ENCODE measurements at places on chromosomes 13 and 19.
A peak's percentile ranks its signal among the peaks of the same experiment; 100 is the strongest.

DNA sequence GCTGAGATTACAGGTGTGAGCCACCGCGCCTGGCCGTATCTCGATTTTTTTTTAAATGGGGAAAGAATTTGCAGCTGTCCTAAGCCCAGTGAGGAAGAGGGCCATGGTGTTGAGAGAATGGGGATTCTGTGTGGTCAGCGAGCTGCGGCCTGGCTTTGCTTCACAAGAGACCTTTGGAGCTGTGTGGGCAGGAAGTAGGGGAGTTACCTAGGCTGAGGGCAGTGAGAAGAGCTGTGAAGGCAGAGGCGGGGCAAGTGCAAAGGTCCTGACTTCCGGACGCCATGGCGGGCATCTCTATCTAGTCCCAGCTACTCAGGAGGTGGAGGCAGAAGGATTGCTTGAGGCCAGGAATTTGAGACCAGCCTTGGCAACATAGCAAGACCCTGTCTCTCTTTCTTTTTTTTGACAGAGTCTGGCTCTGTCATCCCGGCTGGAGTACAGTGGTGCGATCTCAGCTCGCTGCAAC, 4.9 kb downstream of the AP2A1 start:
- DNase-seq = no peak

DNA sequence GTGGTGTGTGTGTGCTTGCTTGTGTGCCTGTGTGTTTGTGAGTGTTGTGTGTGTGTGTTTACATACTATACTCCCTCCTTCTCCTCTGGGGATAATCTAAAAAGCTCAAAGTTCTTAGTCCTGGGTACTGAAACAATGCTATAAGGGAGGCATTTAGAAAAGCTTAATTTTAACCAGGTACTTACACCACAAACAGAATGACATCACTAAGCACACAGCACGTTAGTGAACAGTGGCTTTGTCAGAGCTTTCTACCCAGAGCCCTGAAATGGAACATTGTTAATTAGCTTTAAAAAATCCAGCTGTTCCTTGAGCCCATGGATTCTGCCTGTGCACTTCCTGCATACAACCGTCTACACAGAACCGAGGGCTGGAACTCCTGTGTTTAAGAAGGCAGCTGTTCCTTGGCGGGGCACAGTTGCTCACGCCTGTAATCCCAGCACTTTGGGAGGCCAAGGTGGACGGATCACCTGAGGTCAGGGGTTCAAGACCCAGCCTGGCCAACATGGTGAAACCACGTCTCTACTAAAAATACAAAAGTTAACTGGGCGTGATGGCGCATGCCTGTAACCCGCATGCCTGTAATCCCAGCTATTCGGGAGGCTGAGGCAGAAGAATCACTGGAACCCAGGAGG, 69.6 kb upstream of the RNF113B start:
- DNase-seq = no peak

DNA sequence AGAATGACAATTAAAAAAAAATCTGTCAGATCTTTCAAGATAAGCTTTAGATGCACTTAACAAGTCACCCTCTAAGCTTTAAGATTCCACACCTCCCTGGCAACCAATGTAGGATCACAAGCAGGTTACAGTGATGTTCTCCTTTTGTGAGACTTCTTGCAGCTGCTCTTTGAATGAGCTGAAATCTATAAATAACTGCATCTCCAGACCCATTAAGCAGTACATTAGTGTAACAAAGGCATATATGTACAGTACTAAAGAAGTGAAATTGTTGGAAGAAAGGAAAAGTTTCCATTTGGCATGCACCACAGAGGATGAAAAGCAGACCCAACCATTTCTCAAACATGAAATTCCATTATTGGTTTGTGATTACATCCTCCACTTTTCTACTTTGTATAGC, 364.7 kb downstream of the ENOX1 start:
- no peak for DNase-seq

DNA sequence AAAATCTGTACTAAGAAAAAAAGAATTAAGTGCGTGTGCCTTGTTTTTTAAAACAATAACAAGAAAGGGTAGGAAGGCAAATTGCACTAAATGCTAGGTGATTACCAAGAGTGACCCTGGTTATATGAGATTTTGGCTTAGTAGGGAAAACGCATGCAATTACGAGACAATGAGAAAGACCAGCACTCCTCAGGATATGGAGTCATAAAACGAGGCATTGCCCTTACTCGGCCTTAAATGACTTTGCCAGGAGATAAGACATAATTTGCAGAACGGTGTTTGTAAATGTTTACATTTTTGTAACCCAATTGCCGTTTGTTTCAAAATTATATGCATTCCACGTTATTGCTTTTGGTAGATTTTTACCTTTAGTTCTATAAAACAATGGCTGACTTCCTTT, 179.8 kb downstream of the RBM26 start:
- no peak for DNase-seq

GRCh38 chr19:54266133-54266532, 9.1 kb upstream of the LILRB5 start:
- peak; percentile 41 for DNase-seq

GRCh38 chr13:111313911-111314425, 6.5 kb upstream of the TEX29 start:
- no peak for DNase-seq

- no peak for DNase-seq
Measured at GRCh38 chr19:35108730-35109129, 6.9 kb upstream of the FXYD3 start.

GRCh38 chr19:51022526-51022925, 3.0 kb upstream of the KLK10 start:
- DNase-seq = no peak

DNA sequence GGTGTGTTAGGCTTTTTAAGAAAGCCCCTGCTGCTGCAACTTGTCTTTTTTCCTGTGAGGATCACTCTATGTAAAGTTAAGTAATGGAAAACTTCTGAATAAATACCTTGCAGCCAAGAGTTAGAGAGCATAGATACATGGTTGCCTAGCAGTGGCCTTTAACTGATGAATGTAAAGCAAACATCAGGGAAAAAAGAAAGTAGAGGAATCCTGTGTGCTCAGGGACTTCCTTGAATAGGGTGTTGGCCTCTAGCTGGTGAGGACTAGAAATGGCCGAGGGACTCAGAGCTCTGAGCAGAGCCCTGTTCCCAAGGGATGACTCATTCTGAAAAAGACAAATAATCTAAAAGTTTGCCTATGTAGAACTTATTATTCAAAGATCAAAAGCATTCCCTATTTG, 135.7 kb downstream of the MIPEP start:
- DNase-seq = no peak

DNA sequence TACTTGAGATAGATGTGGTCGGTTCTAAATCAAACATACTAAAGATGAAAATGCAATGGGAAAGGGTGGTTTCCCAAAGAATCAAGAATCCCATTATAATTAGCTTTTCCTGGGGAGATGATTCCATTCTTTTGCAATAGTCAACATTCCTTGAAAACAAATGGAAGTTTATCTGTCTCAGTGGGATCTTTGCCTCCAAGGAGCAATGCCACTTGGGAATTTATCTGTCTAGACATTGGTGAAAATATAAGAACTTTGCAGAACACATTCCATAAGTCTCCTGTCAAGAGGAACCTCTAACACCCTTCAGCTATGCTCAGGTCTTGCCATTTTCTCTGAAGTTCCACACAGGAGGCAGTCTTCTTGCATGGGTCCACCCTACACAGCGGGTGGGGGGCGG, 152.5 kb downstream of the KCTD12 start:
- DNase-seq = no peak

GRCh38 chr19:5251096-5252065, 89.2 kb downstream of the PTPRS start:
- no peak for DNase-seq

- DNase-seq = no peak
Measured at GRCh38 chr13:50990065-50990817, 80.7 kb downstream of the RNASEH2B start.

GRCh38 chr19:50890422-50891252, 17.4 kb downstream of the KLK2 start:
- no peak for DNase-seq

DNA sequence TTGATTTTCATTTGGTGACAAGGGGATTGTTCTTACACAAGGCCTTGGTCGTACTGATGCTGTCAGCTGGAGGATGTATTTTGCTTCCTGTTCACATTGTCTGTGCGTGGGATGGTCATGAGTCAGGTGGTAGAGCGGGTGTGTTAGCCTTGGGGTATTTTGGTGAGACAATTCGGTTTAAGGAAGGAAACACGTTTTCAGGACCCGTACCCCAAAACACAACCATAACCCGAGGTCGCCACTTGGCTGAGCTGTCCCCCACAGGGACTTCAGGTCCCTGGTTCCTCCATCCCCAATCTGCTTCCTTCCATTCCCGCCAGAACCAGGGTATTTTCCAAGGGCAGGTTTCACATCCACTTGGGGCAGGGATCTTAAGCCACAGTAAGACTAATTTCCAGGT, 15.0 kb downstream of the MYO9B start:
- DNase-seq = no peak

DNA sequence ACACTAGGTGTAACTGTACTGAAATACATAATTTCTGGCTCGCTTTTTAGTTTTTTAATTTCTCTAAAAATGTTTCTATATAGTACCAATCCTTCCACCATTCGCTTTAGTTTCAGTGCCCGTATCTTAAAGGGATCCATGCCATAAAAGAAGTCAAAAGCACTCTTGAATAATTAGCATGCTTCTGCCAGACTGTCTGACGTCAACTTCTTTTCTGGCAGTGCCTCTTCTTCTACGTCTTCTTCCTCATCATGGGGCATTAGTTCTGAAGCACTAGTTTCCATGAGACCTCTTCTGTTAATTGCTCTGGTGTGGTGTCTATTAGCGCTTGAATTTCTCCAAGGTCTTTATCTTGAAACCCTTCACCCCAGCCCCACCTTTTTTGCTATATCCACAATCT, 93.8 kb upstream of the DOCK9 start:
- DNase-seq = no peak

DNA sequence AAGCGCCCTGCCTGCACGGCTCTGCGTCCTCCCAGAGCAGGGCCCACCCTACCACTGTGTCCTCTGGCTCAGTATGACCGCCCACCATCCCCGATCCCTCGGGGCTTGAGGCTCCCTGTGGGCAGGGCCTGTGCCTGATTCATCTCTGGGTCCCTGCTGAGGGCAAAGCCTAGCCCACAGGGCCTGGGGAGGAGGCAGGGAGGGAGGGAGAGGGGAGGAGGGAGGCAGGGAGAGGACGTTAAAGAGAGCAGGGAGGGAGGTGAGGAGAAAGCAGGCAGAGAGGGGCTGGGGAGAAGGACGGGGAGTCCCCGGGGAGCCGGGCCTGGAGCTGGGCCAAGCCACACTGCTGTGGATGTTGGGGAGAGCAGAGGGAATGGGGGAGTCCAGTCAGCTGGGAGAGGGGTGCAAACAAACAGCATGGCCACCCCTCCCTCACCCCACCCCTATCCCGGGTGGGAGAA, 4.0 kb upstream of the ERFL start:
- DNase-seq = no peak

GRCh38 chr13:105037110-105037509, 1498.4 kb downstream of the EFNB2 start:
- no peak for DNase-seq

- DNase-seq = peak; percentile 66
Measured at GRCh38 chr19:46841458-46842083, 9.1 kb downstream of the AP2S1 start.

DNA sequence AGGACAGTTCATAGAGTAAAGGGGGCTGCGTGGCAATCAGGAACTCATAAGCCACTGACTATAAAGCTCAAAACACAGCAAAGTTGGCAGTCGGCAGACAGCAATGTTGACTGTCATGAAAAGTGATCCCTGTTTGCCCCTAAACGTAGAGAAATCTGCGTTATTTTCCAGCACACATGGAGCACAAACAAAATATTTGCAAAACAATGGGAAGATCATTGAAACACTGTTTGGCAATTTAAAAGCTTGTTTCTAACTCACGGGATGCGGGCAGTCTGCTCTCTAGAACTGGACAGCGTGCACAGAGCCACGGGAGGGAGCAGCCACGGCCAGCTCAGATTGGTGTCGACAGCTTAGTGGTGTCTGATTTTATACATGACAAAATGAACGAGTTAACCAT, 6.4 kb upstream of the F7 start:
- DNase-seq = no peak

GRCh38 chr19:4208385-4209094, 20.8 kb upstream of the EBI3 start:
- DNase-seq = peak; percentile 52

- peak; percentile 49 for DNase-seq
Measured at GRCh38 chr19:55146078-55146704, 2.8 kb downstream of the TNNT1 start.

GRCh38 chr19:2312820-2313501, 5.0 kb upstream of the LINGO3 start:
- DNase-seq = no peak

- DNase-seq = peak; percentile 80
Measured at GRCh38 chr19:48745208-48745995, 1.3 kb downstream of the IZUMO1 start.

DNA sequence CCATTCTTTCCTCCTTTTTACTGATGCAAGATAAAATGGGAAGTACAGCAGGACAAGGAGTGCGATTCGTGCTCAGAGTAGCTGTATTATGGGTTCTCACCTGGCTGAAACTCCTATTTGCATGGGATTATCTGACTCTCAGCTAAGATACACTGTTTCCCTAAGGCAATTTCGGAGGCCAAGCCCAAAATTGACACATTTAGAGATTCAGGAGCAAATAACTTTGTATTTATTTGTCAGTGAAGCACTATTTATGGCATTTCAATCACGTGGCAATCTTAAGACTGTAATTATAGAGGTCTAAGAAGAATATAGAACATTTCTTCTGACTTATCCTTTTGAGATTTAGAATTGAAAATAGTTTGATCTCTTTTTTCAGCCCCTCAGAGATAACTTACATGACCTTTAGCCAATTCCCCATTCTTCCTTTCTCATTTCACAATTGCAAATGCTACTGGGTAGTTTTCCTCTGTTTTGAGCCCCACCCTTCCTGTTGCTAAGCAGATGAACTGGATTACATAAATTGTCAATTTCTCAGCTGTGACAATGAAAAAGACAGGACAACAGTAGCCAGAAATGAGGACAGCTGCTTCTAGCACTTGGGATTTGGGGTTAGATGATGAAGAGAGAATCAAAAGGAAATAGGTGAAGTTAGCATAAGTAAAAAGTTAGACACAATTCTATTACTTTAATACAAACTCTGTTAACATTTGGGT, 122.7 kb upstream of the FRY start:
- DNase-seq = peak; percentile 43

GRCh38 chr13:91249861-91250260, 97.6 kb upstream of the MIR17HG start:
- no peak for DNase-seq

- no peak for DNase-seq
Measured at GRCh38 chr13:109655611-109656010, 130.8 kb downstream of the IRS2 start.

- peak; percentile 65 for DNase-seq
Measured at GRCh38 chr13:35791184-35791851, 314.8 kb upstream of the MAB21L1 start.

GRCh38 chr19:37412700-37413099, 41.8 kb downstream of the ZNF527 start:
- no peak for DNase-seq

Data from AG08395 (cell line).